ENCODE measurements at places on chromosomes 5 and 9.
A peak's percentile ranks its signal among the peaks of the same experiment; 100 is the strongest.

GRCh38 chr5:150398722-150399523 lies 13.8 kb downstream of the CD74 start:
- DNase-seq = no peak

DNA sequence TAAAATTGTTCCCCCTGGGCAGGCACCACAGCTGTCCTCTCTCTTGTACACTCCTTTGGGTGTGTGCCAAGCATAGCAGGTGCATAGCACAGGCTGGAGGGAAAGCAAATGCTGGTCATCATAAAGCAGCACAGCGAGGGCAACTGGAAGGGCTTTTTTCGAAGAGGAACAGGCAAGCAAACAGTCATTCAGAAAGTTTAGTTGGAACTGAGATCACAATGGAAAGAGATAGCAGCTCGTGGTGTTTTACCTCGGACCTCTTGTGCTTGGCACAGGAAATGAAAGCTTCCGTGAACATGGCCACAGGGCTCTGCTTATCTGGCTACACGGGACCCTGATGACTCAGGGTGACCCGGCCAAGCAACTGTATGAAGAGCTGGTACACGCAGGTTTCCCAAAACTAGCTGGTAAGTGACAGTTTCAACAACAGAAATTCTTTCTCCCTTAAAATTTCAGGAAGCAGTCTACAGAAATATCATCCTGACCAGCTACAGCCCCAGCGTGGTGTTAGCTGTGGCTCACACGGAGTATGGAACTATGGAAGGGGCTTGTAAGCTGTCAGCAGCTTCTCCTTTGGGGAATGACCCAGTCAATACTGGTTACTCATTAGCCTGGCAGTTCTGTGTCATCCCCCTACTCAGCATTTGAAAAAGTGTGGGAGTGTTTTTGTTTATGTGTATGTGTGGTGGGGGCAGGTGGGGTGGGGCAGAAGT lies 48.1 kb downstream of the POC5 start:
- peak; percentile 47 for DNase-seq

DNA sequence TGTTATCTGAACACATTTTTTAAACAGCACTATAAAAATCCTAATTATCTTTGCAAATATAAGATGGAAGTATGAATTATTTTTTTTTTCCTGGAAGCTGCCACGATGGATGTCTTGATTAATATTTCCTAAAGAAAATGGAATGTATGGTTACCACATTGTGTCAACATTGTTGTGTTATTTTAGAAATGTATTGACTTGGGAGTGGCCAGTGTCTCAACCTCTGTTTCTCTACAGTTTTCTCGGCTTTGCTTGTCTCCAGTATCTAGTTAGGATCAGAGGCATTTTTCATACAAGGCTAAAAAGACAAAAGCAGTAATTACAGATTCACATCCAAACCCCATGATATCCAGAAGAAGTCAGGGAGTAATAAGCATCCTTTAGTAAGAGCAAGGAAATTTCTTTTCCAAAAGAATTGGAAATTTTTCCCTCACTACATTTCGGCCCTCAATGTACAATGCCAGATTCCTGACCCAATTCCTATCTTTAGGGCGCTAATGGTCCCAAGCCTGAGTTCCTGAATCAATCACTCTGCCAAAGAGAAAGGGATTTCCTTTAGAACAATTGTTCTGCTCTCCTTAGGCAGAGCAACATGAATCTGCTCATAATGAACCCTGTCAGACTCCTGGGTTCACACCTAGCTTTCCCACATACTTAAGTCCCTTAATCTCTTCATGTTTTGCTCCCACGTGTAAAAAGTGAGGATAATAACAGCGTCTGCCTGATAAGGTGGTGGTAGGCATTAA lies 111.7 kb downstream of the EDIL3 start:
- DNase-seq = no peak

GRCh38 chr5:173680660-173681242 lies 64.3 kb upstream of the BOD1 start:
- no peak for DNase-seq

DNA sequence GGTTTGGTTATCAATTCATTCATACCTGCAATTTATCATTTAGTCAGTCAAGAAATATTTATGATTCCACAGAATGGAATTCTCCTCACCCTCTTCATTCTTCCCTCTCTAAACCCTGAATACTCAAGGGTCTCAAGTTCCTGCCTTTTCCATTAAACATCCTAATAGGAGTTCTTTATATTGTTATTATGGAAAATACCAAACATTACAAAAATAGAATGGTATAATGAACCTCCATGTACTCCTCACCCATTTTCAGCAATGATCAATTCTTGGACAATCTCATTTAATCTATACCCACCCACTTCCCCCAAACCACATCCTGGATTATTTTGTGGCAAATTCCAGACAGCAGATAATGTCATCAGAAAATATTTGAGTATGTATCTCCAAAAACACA lies 74.5 kb downstream of the ADAMTS12 start:
- no peak for DNase-seq

DNA sequence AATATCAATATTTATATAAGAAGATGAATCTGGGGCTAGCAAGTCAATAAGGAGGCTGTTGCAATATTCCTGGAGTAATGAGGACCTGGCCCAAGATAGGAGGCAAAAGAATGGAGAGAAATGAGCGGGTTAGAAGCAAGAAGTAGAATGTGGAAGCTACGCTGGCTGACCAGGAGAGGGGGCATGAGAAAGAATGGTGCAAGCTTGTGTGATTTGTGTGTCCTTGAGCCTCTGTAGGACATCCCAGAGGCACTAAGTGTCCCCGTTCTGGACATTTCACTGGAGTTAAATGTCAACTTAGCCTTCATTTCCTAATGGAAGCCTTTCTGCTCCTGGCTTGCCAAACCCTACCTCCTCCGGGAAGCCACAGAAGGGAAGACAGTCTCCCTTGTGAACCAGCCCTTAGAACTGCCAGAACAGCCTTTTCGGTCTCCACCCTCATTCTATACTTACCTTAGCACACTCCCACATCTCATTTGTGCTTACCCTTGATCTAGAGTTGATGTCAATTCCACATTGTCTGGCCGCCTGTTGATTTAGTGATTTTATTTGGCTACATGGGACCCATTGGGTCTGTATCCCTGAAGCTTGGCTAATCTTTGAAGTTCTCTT lies 6.7 kb upstream of the PDE6A start:
- DNase-seq = no peak

- DNase-seq = no peak
These were observed 47.6 kb downstream of the ACO1 start for GRCh38 chr9:32431940-32432555.

DNA sequence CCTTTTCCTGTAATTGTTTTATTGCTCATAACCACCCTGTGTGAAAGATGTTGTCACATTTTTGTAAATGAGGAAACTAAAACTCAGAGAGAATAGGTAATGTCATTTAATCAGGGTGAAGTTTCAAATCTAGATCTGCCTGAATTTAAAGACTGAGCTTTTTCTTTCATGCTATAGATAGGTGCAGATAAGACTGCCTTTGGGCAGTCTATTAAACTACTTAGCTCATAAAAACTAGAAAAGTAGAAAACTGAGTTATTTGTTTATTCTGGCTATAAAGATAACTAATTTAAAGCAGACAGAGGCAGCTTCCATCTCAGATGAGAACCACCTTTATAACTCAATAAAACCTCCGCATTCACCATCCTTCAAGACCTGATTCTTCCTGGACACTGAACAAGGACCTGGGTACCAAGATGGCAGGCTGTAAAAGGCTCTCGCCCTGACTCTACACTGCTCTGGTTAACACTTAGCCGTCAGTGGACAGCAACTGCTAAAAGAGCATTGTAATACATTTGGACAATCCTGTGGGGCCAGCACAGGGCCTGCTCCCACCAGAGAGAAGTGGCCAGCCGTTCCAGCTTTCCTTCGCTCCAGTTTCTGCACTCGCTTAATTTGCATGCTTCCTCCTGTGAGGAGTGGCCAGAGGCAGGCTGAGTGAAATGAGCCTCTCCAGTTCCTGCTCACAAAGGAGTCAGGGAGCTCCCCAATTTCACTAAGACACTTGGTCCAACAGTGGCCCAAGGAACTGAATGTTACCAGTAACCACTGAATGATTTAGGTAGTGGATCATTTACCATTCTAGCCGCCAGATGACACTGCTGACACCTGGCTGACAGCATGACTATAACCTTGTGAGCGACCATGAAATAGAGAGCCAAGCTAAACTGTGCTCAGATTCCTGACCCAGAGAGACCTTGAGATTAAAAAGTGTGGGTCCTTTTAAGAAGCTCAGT lies 566.4 kb downstream of the EFNA5 start:
- no peak for DNase-seq

DNA sequence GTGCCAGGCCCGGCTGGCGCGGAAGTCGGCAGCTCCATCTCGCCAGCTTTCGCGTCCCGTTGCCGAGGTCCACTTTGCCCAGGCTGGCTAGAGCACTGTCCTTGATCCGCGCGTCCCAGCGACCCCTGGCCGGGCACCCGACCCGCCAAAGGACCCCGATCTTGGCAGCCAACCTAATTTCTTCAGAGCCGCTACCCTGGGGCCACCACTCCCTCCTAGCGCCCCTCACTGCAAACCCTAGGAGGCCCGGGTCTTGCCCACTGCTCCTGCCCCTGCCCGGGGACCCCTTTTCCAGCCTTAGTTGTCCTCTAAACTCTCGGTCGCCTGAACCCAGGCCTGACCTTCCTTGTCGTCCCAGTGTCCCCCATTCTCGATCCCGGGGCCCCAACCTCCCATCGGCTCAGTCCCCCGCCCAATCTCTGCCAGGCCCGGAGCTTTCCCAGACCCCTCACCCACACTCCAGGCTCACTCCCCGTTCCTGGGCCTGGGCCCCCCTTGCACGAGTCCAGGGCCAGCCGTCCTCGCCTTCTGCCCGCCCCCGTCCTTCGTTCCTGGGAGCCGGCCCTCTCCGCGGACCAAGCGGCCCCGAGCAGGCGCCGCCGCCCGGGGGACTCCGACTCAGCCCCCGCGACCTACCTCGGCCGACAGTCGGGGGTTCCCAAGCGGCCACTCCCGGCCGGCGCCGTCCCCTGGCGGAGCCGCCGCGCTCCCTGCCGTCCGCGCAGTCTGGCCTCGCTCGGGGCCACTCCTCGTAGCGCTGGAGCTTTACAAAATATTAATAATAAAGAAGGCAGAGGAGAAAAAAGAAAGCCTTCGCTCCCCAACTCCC lies 701 bp upstream of the LMX1B start:
- no peak for DNase-seq

DNA sequence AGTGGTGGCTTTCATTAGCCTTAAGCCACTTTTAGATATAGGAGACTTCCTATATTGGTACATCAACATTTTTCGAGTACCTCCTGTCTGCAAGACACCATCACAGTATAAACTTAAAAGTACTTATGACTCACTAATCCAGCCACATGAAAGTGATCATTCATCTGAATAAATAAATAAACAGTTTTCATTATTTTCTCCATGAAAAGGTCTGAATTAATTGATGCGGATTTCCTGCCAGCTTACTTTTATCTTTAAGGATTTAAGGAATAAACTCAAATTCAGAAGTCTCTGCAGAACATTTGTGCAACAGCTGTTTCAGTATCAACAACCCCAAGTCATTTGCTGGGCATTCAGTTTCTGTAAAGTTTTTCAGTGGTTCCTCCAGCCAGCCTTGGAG lies 4.0 kb downstream of the SAP30L start:
- no peak for DNase-seq

- no peak for DNase-seq
These were observed 81.0 kb downstream of the MACROH2A1 start for GRCh38 chr5:135318037-135318436.

DNA sequence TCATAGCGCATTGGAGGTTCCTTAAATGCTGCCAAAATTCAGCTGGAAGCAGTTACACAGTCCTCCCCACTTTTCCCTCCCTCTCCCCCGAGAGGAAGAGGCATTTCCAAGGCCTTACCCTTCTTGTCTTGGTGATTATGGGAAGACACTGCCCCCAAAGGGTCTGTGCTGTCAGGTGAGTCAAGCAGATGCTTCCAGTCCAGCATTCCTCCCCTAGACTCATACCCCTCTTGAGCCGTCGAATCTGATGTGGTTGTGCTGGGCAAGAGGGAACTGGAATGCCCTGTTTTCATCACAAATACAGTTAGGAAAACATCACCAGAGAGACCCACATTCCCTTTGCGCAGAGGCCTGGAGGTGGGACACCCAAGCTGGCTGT lies 107.2 kb downstream of the SEMA6A start:
- no peak for DNase-seq

- no peak for DNase-seq
These were observed 1.1 kb downstream of the ECM2 start for GRCh38 chr9:92534674-92535073.

- no peak for DNase-seq
These were observed 21.7 kb downstream of the ITGA2 start for GRCh38 chr5:53010814-53011213.

DNA sequence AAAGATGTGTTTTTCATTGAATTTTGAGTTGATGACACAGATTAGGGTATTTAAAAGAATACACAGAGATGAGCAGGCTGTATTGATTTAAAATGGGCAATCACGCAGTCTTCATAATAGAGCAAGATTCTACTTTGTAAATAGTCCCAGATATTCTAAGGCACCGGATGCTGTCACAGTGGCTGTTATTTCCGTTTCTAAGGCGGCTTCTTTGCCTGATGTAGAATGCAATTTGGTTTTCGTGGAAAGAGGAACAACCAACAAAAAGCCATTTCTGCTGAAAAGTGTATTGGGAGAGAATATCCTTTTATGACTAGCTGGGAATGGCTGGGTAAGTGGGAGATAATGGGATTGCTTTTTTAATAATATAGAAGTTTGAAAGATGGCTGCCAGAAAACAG lies 17.5 kb downstream of the PRKACG start:
- no peak for DNase-seq
